Pancreas (tissue), 10 donors: ENCODE measurements at places on chromosomes 1 and 21. TPM values are rescaled to one million over a fixed set of nuclear protein-coding genes. Genes with fewer than 3 reads are reported as not detected.

DNA sequence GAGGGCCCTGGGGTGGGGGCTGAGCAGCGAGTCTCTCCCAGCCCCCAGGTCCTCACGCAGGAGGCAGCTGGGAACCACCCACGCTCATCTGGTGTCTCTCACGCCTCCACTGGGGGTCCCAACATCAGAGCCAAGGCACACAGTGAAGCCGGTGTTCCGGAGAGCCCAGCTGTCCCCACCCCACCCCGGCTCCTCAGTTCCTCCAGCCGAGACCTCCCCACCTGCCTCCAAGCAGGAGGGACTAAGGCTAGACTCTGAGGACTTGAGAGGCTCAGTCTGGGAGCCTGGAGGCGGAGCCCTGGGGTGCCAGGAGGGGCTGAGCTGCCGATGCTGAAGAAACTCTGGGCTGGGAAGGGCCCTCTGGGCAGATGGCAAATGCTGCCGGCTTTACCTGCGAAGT lies 1.6 kb upstream of the HPCA start:
- no peak for DNase-seq
- no peak overlapping the region for H3K4me3 ChIP-seq
- H3K27me3 ChIP-seq, result peaks cover 3% of the 10 kb centered on the region
- H3K27ac ChIP-seq, result no peak overlapping the region
- H3K4me1 ChIP-seq, result no peaks in the 10 kb centered on the region
- no peaks in the 10 kb centered on the region for H3K36me3 ChIP-seq

DNA sequence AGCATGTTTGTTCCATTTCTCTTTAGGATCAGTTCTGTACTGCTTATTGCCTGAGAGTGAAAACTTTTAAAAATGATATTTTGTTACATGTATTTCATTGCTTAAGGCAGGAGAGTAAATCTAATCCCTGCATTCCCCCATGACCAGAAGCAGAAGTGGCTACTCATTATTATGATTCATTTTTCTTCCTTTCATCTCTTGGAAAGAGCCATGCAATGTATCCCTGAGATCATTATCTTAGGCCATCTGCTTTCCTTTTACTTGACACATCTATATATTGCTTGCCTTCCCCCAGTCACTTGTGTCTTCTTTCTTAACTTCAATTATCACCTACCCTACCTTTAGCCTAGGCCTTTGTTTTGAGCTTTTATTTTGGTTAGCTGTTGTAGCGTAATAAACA lies 430.4 kb upstream of the CHRM3 start:
- no peak overlapping the region for H3K4me3 ChIP-seq
- no peaks in the 10 kb centered on the region for H3K36me3 ChIP-seq
- peaks cover 3% of the 10 kb centered on the region for H3K4me1 ChIP-seq
- no peak overlapping the region for H3K27ac ChIP-seq

The EDARADD gene
- 2.1 TPM for total RNA-seq

The RNF186 gene
- total RNA-seq, result 22.9 TPM

The TMEM125 gene
- total RNA-seq, result 56.5 TPM

The NSUN4 gene
- 12.4 TPM for total RNA-seq
